ENCODE measurements at places on chromosomes 12 and 14.

DNA sequence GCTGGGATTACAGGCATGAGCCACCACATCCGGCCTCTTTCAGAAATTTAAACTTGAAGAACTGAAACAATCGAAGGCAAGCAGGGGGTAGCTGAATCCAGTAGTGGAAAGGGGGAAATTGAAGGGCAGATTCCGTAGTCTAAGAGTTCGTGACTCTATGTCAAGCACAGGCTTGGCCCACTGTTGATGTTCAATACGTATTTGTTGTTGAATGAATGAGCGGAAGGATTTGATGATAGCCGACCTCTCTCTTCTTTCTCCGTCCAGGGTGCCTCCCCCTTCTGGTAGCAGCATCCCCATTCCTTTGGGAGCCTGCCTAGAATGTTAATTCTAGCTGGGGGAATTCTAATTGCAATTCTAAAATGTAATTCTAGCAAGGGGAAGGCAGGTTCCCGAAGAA lies 59.8 kb upstream of the MED13L start:
- no peaks in the 10 kb centered on the region for H3K4me1 ChIP-seq
- no peaks in the 10 kb centered on the region for H3K36me3 ChIP-seq
- no peak for DNase-seq
- no peaks in the 10 kb centered on the region for H3K27me3 ChIP-seq
- H3K27ac ChIP-seq: no peak overlapping the region

GRCh38 chr12:23139026-23139425 lies 514.1 kb downstream of the ETNK1 start:
- H3K4me1 ChIP-seq: no peaks in the 10 kb centered on the region
- no peak overlapping the region for H3K4me3 ChIP-seq
- peak; percentile 64 for DNase-seq
- H3K36me3 ChIP-seq: no peaks in the 10 kb centered on the region

DNA sequence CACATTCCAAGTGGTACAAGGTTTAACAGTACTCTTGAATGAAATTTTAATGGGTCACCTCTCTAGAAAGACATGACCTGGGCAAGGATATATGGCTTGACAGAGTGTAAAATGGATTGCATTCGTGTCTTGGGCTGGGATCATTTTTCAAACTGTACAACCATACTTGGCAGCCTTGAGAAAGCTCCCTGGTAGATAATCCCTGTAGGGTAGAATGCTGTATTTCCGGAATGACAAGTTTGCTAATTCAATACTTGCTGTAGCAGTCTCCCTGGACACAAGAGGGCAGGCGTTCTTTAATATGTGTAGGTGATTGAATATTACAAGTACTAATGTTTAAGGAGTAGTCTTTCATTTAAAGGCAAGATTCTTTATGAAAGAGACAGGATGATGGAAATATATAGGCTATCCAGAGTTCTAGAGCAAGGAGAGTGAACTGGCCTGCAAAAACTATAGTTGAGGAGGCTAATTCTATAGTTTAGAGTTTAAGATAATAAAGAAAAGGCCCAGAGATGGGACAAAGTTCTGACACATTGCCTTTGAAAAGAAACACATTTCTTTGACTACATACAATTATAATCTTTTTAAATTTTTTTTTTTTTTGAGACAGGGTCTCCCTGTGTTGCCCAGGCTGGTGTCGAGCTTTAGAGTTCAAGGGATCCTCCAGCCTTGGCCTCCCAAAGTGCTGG lies 53.4 kb downstream of the PLBD1 start:
- H3K36me3 ChIP-seq: no peaks in the 10 kb centered on the region
- no peak overlapping the region for H3K4me3 ChIP-seq
- H3K4me1 ChIP-seq: no peaks in the 10 kb centered on the region
- peak; percentile 3 for DNase-seq
- H3K27ac ChIP-seq: no peak overlapping the region
- no peaks in the 10 kb centered on the region for H3K27me3 ChIP-seq

DNA sequence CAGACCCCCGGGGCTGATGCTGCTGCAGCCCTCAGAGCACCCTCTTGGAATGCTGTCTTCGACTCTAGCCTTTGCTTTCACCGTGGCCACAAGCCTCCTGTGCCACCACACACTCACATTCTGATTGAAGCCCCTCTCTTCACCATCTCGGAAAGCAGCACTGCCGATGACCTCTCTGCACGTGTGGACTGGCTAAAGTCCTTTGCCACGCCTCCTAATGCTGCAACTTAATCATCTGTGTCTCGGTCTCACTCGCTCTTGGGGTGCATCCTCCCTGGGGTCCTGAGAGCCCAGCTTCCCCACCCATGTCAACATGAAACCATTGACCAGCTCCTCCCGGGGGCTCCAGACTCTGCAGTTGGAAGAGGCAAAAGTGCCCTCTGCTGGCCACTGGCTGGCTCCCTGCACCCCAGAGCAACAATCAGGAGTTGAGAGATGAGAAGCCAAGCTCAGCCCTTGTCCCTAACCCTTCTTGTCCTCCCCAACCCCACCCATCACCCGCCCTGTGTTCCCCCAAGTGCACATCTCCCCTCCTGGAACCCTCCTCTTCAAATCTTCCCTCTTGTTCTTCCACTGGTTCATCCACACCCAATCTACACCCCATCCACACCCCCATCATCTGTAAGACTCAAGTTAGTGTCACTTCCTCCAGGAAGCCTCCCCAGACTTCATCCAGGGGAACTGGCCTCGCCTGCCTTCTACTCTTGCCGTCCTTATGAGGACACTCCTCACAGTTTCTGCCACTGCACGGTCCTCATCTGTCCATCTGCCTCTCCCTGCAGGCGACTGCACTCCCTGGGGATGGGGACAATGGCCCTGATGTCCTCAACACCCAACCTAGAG lies 23.6 kb upstream of the FAM181A start:
- H3K4me1 ChIP-seq: no peaks in the 10 kb centered on the region
- no peak for DNase-seq
- H3K4me3 ChIP-seq: no peak overlapping the region
- H3K36me3 ChIP-seq: no peaks in the 10 kb centered on the region
- peaks cover 2% of the 10 kb centered on the region for H3K27me3 ChIP-seq
- H3K27ac ChIP-seq: no peak overlapping the region

DNA sequence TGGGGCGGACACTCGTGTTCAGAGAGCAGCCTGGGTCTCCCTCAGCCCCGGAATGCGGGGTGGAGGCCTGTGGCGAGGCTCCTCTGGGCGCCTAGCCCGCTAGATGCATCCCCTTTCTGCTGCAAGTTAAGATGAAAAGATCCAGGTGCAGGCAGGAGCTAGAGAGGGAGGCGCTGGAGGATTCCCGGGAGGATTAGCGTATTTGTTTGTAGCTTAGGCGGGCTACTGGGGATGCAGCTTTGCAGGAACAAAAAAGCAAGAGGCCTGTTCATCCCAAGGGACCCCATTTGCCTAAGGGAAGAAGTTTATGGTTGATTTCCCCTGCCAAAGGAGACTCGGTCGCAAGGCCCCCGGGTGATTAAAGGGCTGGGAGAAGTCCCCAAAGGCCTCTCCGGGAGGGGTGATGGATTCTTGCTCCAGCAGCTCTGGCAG lies 824 bp downstream of the CCDC177 start:
- H3K4me1 ChIP-seq: peaks cover 3% of the 10 kb centered on the region
- no peak overlapping the region for H3K27ac ChIP-seq
- DNase-seq: no peak
- H3K27me3 ChIP-seq: peaks cover 55% of the 10 kb centered on the region
- no peaks in the 10 kb centered on the region for H3K36me3 ChIP-seq

Data from astrocyte (in vitro differentiated cells and primary cell).